ENCODE measurements at places on chromosomes 2 and 18.

- DNase-seq: no peak
Observed at GRCh38 chr18:38972571-38972970, 1407.0 kb upstream of the CELF4 start.

GRCh38 chr2:235864302-235864701, 303.9 kb downstream of the GBX2 start:
- no peak for DNase-seq

DNA sequence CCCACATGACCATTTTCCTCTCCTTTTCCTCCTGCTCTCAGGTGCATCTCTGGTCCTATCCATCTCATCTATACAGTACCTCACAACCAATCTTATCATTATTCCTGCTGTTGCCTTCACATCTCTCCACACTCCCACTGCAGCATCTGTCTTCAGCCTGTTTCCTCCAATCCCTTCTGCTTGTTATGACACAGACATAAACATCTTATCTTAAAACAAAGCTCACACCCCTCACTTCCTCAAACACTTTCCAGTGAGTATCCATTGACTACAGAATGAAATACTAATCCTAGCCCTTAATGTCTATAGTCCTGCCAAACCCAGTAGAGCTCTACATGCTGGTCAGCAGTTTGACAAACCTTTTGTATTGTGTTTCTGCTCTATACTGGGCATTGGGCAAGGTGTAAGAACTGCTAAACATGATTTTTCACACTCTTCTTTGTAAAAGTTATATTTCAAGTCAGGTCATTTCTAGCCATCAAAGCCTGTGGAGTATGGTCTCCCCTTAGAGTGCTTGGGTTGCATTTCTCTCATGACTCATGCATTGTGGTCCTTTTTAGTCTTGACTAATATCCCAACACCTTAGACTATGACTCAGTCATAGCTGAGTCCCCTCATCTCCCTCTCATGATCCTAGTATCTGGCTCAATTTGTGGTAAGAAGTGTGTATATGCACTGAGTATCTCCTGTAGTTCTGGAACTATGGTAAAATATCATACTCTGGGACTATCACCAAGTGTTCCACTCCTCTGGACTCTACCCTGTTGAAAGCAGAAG, 187.0 kb downstream of the CYRIA start:
- DNase-seq: no peak

DNA sequence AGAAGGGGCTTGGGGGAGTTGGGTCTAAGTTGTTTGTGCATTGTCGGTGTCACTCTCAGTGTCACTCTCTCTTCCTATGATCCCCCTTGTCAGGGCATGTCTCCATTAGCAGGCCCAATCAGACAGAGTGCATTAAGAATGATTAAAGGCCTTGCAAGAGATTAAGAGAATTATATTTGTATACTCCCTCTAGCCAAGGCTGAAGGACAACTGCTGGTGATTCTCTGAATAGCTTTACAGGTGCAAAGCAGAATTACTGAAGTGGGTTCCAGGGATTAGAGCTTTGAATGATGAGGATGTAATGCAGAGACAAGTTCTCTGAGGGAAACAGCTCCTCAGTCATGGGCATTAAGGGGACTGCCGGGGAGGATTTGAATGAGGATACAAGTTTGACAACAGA, 104.8 kb upstream of the LGALSL start:
- no peak for DNase-seq

- no peak for DNase-seq
Observed at GRCh38 chr2:51734115-51734514, 702.2 kb upstream of the NRXN1 start.

- DNase-seq: no peak
Observed at GRCh38 chr2:48145845-48146452, 239.7 kb upstream of the FBXO11 start.

DNA sequence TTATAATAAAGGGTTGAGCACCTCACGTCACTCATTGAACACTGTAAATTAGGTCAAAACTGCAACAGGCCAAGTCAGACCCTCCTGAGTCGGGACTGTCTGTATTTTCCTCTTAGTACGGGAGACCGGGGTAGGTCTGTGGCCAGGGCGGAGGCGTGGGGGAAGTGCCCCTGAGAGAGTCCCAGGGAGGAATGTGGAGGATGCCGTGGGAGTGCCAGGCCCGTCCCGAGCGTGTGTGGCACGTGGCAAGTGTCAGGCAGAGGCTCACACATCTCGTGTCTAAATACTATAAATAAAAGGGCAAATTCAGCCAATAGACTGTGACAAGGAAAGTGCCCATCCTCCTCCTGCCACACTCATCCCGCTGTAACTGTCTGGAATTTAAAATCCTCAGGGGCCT, 6.3 kb upstream of the HDAC4 start:
- DNase-seq: no peak

- no peak for DNase-seq
Observed at GRCh38 chr2:220154304-220154703, 526.9 kb downstream of the SLC4A3 start.

- DNase-seq: peak; percentile 51
Observed at GRCh38 chr18:11310476-11311086, 161.2 kb upstream of the PIEZO2 start.

DNA sequence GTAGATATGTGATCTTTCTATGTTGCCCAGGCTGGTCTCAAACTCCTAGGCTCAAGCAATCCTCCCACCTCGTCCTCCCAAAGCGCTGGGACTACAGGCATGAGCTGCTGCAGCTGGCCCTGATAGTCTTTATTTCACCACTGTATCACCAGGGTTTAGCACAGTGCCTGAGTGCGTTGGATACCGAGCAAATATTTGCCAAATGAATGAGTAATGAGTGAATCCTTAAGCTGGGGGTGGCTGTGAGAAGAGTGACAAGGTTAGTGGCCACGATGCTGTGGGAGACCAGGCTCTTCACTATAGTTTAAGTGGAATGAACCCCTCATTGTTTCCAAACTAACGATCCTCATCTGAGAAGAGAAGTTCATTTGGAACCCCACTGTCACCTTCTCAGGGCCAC, 60.8 kb upstream of the FAM136A start:
- no peak for DNase-seq

DNA sequence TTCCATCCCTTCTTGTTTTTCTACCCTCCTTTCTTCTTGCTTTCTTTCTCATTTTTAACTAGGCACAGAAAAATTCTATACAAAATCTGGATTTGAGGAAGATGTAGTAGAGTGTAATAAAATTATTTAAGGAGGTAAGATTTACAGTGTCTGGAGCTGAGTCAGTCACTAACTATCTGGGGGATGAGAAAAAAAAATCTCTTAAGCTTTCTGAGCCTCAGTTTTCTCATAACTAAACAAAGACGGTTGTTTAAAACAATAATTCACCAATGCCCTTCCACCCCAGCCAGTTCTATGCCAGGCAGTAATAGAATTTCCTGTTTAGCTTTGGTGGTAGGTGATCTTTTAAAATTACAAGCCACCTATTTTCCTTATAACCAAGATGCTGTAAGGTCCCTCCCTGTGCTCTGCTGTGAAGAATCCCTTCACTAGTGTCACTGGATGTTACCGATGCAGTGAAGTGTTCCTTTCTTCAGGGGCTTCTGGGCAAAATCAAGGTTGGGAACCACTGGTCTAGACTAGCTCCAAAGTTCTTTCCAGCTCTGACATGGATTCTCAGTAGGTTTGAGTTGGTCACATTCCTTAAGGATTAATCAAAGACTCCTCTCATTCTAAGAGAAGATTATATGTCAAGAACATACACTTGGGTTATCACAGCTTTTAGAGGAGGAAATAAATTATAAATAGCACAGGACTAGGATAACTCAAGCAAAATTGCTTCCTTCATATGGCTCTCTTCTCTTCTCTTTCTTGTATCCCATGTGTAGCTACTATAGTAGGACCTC, 289.0 kb downstream of the CDH2 start:
- DNase-seq: no peak

GRCh38 chr2:96103761-96104486, 12.4 kb downstream of the ADRA2B start:
- DNase-seq: no peak

GRCh38 chr2:238955648-238956531, 108.0 kb downstream of the TWIST2 start:
- no peak for DNase-seq

GRCh38 chr18:44759925-44760342, 79.2 kb downstream of the SETBP1 start:
- DNase-seq: peak; percentile 23

DNA sequence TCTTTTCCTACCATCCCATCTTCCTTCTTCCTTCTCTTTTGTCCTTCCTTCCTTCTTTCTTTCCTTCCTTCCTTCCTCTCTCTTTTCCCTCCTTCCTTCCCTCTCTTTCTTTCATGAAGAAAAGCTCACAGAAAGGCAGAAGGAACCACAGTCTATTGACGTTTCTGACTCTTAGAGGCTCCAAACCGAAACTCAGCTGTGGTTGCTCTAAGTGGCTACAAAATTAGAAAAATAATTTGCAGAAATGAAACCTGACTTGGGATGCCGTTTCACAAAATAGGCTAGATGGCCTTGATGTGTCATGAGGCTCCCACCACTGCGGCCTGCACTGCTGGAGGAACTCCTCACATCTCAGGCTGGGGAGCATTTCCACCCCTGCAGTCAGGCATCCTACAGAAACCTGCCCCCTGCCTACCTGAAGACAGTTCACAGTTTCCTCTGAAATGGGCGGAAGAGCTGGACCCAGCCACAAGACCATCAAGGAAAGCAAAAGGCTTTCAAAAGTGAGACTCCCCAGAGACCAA, 165.6 kb downstream of the SMAD7 start:
- no peak for DNase-seq

- peak; percentile 56 for DNase-seq
Observed at GRCh38 chr2:88690591-88691338, 708 bp upstream of the RPIA start.

GRCh38 chr18:2641638-2642037, 13.9 kb upstream of the SMCHD1 start:
- no peak for DNase-seq

- no peak for DNase-seq
Observed at GRCh38 chr2:187482796-187483195, 34.7 kb upstream of the CALCRL start.

- no peak for DNase-seq
Observed at GRCh38 chr2:127541809-127542208, 6.3 kb downstream of the MYO7B start.

- DNase-seq: no peak
Observed at GRCh38 chr18:77369644-77370043, 120.0 kb downstream of the GALR1 start.

GRCh38 chr2:222468346-222468745, 44.0 kb downstream of the SGPP2 start:
- DNase-seq: no peak

DNA sequence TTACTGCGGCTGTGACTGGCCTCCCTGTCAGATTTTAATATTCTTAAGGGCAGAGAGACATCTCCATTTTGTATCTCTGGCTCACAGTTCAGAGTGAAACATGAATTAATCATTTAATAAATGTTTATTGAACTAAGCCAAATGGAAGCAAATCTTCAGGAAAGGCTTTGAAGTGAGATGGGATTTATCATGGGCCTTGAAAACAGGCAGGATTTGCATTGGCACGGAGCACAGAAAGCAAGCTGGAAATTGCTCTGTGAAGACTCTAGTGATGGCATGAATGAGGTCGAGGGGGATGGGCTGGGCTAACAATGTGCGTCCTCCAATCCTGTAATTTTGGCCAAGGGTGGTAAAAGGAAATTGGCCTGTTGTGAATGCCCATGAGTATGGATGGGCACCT, 369.8 kb upstream of the SOX11 start:
- DNase-seq: no peak

DNA sequence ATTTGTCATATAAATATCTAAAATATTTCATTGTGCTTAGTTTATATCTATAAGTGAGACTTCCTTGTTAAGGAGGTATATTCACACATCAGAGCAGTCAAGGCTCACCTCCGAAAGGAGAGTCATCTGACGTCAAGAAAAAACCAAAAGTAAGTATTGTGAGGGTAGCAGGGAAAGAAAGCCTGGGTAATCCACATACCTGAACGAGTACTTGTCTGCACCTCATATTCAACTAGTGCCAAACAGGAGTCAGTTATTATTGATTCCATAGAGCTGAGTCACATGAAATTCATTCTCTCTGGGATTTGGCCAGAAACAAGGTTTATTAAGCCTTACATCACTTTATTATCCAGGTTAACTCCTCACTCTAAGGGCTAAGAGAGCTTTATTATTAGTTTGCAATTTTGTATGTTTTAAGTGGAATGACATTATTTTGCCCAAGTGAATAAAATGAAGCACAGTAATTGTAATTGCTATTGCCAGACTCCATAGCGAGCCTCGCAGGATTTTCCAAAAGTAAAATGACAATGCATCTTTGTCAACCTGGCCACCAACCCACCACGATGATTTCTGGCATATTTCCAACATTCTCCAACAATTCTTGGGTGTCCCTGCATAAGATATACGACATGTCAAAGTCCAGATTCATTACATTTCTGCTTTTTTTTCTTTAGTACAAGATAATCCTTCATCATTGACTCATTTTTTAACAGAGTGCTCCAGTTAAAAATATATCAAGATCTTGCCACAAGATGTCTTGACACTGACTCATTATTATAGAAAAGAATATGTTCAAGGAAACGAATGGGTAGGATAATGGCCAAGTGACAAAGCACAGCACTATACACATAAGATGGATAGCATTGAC, 1210.4 kb upstream of the ACVR2A start:
- no peak for DNase-seq

DNA sequence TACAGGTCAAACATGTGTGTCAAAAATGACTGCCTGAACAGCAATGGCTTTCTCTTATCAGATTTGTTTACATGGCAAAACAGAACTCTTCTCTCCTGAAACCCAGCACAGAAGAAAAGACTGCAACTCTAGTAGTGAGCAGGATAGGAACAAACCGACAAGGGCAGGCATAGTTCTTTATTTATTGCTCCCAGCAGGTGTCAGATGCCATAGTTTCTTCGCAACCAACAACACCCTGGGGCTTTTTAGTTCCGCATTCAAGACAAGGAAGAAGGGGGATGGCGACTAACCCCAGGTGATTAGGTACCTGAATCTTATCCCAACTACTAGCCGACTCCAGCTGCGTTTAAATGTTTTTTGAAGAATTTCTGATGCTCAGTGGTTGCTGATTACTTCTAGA, 367.5 kb upstream of the FIGN start:
- no peak for DNase-seq

DNA sequence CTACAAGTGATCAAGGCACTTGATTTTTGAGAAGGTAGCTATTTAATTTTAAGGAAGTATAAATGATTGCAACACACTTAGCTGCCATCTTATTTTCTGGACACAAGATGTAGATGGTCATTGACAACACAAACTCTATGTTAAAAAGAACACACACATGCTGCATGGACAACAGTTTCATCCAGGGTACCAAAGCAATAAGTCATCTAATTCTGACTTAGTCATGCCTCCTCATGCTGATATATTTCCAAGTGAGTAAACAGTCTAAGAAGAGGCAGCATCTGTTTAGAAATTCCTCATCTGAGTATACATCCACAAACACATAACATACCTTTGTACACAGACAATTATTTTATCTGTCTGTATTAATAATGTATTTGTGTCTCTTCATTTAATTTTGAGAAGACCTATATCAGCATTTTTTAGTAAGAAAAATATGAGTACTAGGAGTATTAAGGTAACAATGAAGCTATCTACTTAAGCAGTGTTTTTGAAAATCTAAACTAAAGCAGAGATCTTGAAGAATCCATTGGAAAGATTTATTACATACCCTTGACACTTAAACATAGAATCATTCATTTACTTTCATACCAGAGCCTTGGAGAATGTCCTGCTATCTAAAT, 84.9 kb downstream of the SCN1A start:
- no peak for DNase-seq

Measured in stimulated activated naive CD8-positive, alpha-beta T cell treated with anti-CD3 and anti-CD28 coated beads, Interleukin-15, Interleukin-2, amounts not matched to agents 100 U/mL and 50 U/mL, for 24 hours (primary cell).